ENCODE measurements at places on chromosomes 7 and 10. TPM values are rescaled to one million over a fixed set of nuclear protein-coding genes. Genes with fewer than 3 reads are reported as not detected.

DNA sequence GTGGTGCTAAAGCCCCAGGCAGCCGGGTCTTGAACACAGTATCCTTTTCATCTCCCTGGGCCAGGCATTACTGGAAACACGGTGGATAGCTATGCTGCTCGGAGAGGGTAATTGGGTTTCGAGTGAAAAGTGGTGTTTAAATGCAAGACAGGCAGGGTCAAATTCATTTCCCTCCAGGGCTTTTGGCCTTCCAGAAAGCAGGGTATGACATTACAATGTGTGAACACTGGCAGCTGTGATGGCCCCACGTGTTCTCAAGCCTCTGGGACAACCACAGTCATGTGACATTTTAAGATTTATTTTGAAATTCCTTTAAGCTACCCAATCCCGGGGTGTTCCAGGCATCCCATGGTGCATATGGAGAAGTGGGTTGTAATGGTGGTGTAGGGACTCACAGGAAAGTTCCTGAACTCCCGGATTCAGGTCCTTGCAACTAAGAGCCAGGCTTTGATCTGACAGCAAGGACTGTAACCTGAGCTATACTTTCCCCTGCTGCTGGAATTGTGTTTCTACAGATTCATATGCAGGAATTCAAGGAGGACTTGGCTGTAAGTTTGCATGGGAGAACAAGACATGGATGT is 46.8 kb downstream of the INSYN2A start:
- DNase-seq: no peak

GTF2IRD1 gene
- total RNA-seq: 16.1 TPM

SCIN gene
- 1.6 TPM for total RNA-seq

ACBD7 gene
- 10.8 TPM for total RNA-seq

Measured in occipital lobe (tissue), 3 donors.